ENCODE measurements at places on chromosomes 1 and 21. TPM values are rescaled to one million over a fixed set of nuclear protein-coding genes. Genes with fewer than 3 reads are reported as not detected.
A peak's percentile ranks its signal among the peaks of the same experiment; 100 is the strongest.

Gene PGBD5
- under 0.01 TPM for total RNA-seq

Gene CLDN8
- 0.26 TPM for total RNA-seq

Gene OVAAL
- not detected for total RNA-seq

Gene LCE3D
- 0.38 TPM for total RNA-seq

Gene LIPI
- total RNA-seq = not detected

Gene DNASE2B
- total RNA-seq = not detected

DNA sequence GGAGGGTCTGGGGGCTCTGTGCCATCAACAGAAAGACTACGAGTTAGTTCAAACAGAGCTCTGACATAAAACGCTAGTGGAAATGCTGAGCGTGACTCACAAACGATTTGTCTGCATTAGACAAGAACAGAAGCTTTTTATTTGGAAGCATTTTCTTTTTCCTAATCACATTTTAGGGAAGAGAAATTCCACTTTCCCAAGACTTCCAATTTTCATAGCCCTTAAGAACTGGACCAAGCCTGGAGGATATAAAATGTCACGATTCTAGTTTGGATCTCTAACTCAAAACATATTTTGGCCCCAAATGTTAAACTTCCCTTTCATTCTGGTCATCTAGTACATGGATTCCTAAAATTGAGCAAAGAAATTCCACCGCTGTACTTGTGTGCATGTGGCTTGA, 320.0 kb downstream of the PCP4 start:
- no peak for DNase-seq

DNA sequence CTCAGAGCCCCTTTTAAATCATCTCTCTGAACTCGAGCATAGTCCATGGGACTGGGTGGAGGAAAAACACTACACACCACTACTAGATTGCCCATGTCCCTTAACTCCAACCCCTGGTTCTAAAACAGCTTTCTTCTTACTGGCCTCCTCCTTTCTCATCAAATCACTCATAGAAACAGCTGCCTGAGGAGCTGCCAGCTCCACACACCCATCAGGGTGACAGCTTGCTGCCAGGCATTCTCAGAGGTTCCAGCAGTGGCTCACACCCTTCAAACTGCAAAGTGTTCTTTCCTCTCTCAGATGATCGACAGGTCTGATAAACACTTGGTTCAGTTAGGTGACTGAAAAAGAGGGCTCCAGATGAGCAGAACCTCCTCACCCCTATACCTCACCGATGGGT, 543.0 kb upstream of the PLXNA2 start:
- DNase-seq = no peak

DNA sequence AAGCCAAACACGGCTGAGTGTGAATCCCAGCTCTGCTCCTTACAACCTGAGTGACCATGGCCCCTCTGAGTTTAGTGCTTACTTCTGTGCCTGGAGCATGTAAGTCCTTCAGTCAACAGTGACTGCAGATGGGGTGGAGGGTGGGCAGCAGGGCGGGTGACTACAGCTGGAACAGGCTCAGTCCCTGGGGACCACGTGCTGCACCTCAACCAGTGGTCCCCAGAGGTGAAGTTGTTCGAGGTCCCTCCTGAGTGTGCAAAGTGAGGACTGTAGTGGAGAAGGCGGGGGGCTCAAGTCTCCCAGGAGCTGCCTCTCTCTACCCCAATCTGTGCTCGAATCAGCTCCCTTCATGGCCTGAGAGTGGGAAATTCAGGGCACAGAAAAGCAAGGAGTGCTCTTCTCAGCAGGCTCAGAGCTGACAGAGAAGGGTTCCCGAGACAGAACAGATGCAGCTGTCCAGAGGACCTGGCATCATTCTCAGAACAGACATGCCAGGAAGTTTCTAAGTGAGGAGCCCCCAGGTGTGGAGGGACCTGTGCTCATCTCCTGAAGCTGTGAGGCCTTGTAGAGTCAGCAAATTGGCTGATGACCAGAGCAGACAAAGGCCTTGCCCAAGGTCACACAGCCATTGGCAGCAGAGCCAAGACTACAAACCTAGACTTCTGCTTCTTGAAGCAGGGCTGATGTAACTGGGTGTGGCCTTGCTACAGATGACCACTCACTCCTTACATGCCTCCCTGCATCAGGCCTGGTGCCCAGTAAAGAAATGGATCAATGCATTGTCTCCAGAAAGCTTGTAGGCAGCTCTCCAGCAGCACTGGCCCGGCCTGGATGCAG, 61.7 kb upstream of the EDN2 start:
- no peak for DNase-seq

- peak; percentile 17 for DNase-seq
Observed at GRCh38 chr1:171935664-171936063, 94.4 kb downstream of the DNM3 start.

Measured in bronchial epithelial cell (primary cell).